Vagina (tissue), 2 donors: ENCODE measurements at places on chromosomes 13 and 19.

GRCh38 chr13:23140492-23140891 lies 40.3 kb upstream of the SGCG start:
- DNase-seq: no peak

DNA sequence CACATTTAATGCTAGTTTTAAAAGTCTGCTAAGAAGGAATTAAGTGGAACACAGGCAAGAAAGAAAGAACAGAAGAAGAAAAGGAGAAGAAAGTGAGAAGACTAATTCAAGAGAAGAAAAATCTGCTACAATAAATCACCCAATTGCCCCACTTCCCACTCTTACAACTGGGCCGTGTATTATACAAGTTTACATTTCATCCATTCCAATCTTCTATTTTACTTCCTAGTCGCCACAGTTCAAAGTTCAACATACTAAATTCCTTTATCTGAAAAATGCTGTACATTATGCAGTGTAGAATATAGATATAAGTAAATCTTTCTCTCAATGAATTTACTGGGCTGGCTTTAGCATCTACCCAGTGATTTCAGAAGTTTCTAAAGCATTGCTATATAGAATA lies 328.2 kb downstream of the DIAPH3 start:
- DNase-seq: no peak

DNA sequence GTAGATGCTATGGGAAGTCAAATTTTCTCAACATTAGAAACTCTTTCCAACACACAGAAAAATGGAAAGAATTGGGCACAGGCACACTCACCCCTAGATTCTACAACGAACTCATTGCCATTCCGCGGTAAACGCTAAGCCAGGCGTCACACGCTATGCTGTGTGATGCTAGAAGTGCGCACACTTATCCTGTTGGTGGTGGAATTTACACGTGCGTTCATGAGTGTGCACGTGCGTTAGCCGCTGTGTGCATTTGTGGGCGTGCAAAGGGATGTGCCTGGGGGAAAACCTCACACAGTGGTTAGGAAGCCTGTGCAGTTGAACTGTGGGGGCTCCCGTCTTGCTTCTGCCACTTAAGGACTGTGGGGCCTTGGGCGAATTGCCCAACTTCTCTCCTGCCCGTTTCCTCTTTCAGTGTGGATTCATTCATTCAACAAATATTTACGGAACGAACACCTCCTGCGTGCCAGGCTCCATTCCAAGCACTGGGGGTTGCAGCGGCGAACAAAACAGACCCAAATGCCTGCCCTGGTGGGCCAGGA lies 7.7 kb downstream of the NFILZ start:
- no peak for DNase-seq

- DNase-seq: no peak
These were observed 536.5 kb upstream of the SPRY2 start for GRCh38 chr13:80877209-80877943.

DNA sequence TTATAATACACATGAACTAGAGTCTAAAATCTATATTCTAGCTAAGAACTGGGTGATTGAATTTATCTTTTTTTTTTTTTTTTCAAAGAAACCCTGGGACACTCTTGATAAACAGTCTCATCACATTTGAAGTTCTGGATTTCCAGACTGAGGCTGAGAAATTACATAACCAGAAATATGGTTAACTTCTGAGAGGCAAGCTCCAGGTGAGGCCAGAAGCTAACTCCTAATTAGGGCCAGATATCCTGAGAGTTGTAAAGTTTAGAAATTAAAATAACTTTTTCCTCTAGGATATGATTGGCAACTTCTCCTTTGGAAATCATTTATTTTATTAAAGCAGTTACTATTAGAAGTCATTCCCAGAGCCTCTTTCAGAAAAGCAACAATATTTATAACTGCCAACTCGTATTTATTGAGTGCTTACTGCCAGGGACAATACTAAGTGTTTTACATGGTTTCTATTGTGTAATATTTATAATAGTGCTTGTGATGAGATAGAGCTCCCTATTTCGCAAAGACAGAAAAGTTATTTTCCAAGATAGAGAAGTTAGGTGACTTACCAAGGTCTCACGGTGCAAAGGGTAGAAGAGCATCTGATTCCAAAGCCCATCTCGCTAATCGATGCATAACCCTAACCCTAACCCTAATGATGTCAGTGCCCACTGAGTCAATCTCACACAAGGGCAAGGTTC lies 187.7 kb downstream of the DCT start:
- DNase-seq: no peak

- no peak for DNase-seq
These were observed 502 bp downstream of the NECTIN2 start for GRCh38 chr19:44846455-44847143.

GRCh38 chr19:7159105-7159933 lies 89.8 kb downstream of the ZNF557 start:
- DNase-seq: no peak

DNA sequence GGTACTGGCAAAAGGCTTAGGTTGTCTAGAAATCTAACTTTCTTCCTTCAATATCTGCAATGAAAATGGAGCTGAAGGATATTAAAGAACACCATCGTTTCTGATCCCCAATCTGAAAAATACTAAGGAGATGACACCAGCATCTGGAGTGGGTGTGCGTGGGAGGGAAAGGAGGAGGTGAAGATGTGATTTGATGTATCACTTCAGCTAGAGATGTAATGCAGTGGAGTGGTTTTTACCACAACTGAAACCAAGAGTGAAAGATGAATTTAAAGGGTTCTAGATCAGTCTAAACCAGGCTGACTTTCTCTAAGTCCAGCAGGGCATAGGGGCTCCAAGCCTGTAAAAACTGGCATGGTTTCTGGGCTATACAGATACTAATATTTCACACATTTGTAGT lies 148.4 kb downstream of the AKAP11 start:
- no peak for DNase-seq

- no peak for DNase-seq
These were observed 141.0 kb downstream of the POSTN start for GRCh38 chr13:37457612-37458011.

- DNase-seq: no peak
These were observed 14.4 kb upstream of the GARIN5A start for GRCh38 chr19:50490991-50491472.

DNA sequence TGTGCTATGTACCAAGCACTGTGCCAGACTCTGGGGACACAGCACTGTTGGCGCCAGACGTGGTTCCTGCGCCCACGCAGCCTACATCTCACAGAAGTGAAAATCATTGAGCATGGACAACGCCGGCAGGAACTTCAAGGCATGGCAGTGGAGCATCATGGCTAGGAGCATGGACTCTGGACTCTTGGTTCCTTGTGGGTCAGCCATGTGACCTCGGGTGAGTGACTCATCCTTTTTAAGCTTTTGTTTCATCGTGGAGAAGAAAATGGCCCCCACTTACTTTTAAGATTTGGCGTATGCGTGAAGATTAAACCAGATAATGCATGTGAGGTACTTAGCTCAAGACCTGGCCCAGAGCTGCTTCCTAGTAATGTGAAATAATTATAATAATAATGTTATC lies 988.5 kb downstream of the UQCRFS1 start:
- no peak for DNase-seq

GRCh38 chr19:35587321-35587720 lies 1.3 kb downstream of the PMIS2 start:
- DNase-seq: no peak

GRCh38 chr13:27770809-27771208 lies 21.5 kb upstream of the GSX1 start:
- DNase-seq: no peak

DNA sequence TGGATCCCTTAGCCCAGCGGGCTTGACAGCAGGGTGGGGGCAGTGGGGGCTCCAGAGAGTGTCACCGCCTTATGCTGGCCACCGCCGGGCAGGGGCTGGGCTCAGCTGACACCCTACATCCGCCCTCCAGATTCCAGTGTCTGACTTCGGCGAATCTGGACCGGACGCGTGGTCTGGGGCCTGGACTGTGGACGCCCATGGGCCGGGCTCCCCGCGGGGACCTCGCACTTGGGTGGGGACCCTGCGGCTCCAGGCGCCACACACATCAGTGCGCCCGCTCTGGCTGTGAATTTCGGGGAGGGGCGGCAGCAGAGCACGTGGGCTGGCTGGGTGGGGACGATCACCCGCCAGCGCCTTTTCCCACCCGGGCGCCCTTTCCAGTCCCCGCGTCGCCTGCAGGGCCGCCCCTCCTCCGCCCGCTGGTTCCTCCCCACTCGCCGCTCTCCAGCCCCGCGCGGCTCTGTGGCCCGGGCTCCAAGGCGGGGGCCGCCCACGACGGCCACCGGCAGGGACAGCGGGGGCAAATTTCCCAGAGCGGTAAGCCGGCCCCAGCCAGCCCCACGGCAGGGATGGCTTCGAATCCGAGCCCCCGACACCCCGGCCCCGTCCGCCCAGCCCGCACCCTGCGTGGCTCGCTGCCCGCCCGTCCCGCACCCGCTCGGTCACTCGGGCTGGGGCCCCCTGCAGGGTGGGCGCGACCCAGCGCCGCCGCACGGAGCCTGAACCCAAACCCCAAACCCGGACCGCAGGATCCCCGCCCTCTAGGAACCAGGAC lies 23.3 kb upstream of the ZNF99 start:
- no peak for DNase-seq

GRCh38 chr19:5196832-5197231 lies 143.8 kb downstream of the PTPRS start:
- no peak for DNase-seq

GRCh38 chr13:28355822-28356371 lies 139.0 kb downstream of the FLT1 start:
- no peak for DNase-seq

- DNase-seq: no peak
These were observed 6.3 kb downstream of the COPE start for GRCh38 chr19:18912933-18913332.

DNA sequence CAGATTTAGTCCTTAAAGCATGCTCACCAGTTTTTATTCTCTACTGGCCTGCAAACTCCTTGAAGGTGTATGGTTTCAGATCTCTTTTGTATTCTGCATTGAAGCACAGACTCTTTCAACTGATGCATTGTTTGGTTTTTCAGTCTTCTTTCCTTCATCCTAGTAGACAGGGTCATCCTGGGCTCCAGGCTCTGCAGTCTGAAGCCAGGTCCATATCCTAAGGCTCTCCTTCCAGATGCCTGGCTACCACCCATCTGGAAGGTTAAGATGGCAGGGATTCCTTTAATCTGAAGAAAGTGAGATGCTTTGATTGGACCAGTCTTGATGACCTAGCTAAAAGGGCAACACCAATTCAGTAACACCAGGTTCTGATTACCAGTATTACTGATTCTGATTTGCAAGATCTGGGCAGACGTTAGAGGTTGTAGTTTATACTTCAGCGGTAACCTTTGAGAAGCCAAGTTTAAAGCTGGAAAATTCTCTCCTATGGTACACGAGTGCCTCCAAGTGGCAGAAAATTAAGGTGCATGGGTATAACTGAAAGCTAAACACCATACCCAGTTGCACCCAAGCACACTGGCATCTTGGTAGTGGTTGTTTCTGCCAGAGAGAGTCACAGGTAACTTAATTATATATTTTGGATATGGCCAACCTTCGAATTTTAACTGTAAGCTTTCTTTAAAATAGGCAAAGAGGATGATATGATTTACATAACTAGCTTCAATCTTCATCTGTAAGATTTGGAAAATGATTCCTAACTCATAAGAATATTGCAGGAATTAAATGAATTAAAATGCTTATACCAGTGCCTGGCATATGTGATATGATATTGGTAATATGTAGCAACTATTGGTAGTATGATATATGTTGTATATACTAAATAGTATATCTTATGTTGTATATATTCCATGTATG lies 1651.9 kb upstream of the MIR17HG start:
- no peak for DNase-seq

GRCh38 chr19:2782329-2782935 lies 641 bp downstream of the SGTA start:
- DNase-seq: no peak

DNA sequence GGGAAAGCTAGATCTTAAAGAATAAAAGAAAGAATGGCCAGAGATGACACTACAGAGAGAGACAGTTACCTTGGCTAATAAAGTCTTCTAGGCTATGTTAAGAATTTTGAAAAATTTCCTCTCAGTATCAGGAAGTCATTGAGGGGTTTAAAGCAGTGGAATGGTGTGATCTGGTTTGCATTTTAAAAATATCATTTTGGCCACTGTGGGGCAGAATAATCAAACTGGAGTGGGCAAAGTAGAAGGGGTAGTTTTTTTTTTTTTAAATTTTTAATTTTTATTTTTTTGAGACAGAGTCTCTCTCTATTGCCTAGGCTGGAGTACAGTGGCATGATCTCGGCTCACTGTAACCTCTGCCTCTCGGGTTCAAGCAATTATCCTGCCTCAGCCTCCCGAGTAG lies 4.4 kb upstream of the CNMD start:
- no peak for DNase-seq

GRCh38 chr19:19106056-19106551 lies 32.2 kb downstream of the TMEM161A start:
- no peak for DNase-seq

- no peak for DNase-seq
These were observed 17.1 kb downstream of the CHERP start for GRCh38 chr19:16524991-16525734.

- DNase-seq: no peak
These were observed 210.9 kb downstream of the GPC5 start for GRCh38 chr13:91609353-91609752.

GRCh38 chr13:88153353-88153752 lies 482.2 kb downstream of the SLITRK5 start:
- DNase-seq: no peak

DNA sequence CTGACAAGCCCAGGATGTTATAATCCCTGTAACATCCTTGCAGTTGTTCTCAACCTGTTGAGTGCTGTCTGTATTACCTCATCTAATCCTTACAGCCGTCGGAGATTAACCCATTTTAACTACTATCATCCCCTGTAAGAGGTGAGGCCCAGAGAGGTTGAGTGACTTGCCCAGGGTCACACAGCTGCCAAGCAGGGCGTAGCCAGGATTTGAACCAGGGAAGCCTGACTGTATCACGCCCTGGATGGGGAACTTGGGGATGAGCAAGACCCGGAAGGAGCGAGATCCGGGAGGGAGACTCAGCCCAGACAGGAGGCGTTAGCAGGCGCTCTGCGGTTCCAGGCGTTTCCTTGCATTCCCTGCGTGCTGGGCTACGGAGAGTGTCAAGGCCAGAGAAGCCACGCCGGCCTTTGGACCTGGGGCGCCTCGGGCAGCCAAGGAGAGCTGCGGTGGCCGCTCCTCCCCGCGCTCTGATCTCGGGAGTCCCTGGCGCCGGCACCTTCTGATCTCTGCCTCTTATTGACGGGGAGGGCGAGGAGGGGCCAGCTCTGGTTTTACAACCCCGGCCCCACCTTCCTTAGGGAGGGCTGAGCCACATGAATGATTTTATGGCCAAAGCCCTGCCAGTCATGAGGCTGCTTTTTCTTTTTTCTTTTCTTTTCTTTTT lies 6.2 kb downstream of the SULT2B1 start:
- no peak for DNase-seq

- no peak for DNase-seq
These were observed 4.8 kb upstream of the ECH1 start for GRCh38 chr19:38836159-38836982.

- DNase-seq: no peak
These were observed 279.1 kb upstream of the ATXN8OS start for GRCh38 chr13:69828527-69828926.

DNA sequence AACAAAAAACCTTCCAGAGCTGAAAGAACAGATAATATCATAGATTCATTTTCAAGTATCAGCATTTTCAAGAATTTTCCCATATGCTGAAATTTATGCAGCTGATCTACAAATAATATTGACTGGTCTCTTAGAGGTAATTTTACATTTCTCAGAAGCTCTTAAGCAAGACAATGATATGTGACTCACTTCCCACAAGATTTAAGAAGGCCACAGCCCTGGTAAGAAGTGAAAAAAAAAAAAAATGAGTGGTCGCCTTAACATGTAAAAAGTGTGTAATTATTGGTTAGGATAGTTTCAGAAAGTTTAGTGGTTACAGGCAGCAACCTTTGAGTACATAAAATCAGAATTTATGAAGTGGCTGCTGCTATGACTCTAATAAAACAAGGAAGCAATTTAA lies 54.5 kb downstream of the NUFIP1 start:
- no peak for DNase-seq
